Tibial nerve (tissue), 4 donors: ENCODE measurements at places on chromosomes 3 and 15.

- DNase-seq = no peak
- H3K27me3 ChIP-seq = no peaks in the 10 kb centered on the region
- H3K4me3 ChIP-seq = no peak overlapping the region
- H3K4me1 ChIP-seq = no peaks in the 10 kb centered on the region
- no peak overlapping the region for H3K27ac ChIP-seq
Measured at GRCh38 chr15:78695854-78696253, 54.8 kb upstream of the CHRNB4 start.

- no peaks in the 10 kb centered on the region for H3K27me3 ChIP-seq
- H3K36me3 ChIP-seq = no peaks in the 10 kb centered on the region
- H3K4me1 ChIP-seq = no peaks in the 10 kb centered on the region
- no peak overlapping the region for H3K27ac ChIP-seq
- DNase-seq = no peak
Measured at GRCh38 chr15:79942741-79943481, 28.1 kb downstream of the BCL2A1 start.

DNA sequence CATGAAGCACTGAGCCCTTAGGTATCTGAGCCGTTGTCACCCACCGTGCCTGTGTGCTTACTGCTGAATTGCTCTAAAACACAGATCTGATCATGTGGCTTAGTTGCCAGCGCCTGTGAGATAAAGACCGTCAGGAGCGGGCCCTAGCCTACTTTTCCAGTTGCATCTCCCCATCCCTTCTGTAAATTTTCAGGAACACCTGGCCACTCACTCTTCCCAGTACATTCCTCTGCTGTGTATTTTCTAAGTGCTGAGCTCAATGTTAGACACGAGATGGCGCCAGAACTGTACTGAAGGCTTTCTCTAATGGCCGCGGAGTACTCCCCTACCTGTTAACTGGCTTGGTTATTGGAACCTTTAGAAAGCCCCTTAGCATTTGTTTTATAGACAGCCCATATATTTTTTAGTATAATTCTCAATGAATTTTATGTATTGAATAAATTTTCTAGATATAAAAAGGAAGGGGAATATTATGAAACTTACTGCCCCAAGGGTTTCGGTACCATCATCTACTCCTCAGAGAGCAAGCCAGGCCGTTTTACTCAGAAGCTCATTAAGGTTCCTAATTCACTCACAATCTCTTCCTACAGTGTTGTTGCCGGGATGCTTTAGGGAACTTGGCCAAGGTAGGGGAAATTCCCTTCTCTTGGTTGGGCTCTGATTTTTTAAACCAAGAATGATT lies 16.7 kb upstream of the WNT7A start:
- no peak for DNase-seq
- no peaks in the 10 kb centered on the region for H3K36me3 ChIP-seq
- H3K4me1 ChIP-seq = peaks cover 21% of the 10 kb centered on the region
- no peak overlapping the region for H3K4me3 ChIP-seq
- H3K27ac ChIP-seq = no peak overlapping the region

DNA sequence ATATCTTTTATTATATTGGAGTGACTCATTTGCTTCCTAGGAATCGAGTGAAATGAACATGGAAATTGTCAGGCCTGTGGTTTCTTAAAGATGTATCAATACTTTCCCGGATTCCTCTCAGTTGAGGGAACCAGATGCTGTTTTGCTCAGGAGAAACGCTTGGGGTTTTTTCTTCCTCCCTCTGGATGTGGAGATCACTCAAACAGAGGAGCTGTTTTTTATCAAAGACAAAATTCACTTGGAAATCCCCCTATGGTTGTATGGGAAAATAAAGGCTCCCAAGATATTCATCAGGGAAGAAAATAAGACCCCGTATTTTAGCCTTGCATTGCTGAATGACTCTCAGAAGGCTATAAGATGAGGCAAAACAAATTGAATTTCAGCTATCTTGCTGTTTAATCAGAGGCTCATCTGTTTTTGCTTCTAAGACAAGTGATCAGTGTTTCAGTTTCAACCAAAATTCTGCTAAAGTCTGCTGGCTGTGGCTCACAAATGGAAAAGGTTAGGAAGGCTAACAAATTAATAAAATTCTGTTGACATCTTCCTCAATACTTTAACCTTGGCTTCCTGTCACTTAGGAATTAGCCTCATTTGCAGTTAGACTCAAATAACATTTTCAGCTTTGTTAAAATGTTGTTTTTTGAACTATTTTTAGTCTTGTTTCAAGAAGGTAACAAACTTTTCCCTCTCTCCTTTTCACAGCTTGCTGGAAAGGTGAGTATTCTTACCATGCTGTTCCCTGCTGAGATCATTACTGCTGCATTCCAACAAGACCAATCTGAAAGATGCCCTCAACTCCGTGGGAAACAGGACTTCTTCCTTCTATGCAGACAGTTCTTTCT lies 83.6 kb downstream of the COL6A5 start:
- no peak overlapping the region for H3K4me3 ChIP-seq
- H3K27ac ChIP-seq = no peak overlapping the region
- DNase-seq = no peak

DNA sequence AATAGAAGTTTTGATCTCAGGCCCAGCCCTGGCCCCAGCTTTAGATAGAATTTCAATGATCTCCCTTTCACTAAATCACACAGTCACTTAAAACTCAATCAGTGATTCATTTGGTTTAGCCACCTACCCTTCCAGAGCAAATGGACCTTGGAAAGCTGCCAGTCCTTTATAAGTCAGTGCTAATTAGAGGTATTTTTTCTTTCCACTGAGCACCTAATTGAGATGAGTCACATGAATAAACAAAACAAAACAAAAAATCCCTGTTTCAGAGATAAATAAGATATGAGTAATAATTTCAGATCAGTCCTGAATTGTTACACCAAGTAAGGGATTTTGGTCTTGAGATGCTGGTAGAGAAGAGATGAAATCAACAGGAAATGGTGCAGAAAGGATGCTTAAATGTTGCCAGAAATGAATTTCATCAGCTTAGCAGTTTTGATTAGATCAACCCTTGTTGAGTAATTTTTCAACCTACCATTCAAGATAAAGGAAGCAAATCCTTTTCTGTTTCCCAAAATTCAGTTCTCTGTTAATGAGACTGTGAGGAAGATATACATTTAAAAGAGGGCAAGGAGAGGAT lies 352.0 kb upstream of the COL8A1 start:
- H3K4me1 ChIP-seq = no peaks in the 10 kb centered on the region
- no peaks in the 10 kb centered on the region for H3K27me3 ChIP-seq
- no peak overlapping the region for H3K4me3 ChIP-seq
- no peaks in the 10 kb centered on the region for H3K36me3 ChIP-seq
- no peak for DNase-seq
- H3K27ac ChIP-seq = no peak overlapping the region

DNA sequence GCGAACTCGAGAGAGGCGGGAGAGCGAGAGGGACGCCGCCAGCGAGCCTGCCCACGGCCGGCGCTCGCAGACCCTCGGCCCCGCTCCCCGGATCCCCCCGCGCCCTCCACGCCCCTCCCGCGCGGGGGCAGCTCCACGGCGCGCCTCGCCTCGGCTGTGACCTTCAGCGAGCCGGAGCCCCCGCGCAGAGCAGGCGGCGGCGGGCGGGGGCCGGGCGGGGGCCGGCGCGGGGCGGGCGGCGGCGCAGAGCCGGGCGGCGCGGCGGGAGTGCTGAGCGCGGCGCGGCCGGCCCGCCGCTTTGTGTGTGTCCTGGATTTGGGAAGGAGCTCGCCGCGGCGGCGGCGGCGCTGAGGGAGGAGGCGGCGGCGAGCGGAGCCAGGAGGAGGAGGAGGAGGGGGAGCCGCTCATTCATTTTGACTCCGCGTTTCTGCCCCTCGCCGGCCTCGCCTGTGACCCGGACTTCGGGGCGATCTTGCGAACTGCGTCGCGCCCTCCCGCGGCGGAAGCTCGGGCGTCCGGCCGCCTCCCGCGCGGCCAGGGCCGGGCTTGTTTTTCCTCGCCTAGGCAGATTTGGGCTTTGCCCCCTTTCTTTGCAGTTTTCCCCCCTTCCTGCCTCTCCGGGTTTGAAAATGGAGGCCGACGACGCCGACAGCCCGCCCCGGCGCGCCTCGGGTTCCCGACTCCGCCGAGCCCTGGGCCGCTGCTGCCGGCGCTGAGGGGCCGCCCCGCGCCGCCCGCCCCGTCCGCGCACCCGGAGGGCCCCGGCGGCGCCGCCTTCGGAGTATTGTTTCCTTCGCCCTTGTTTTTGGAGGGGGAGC lies 524 bp downstream of the IGF1R start:
- H3K36me3 ChIP-seq = no peaks in the 10 kb centered on the region
- peak overlapping the region; percentile 92 for H3K4me3 ChIP-seq
- peak overlapping the region; percentile 88 for H3K27ac ChIP-seq
- DNase-seq = peak; percentile 29
- H3K27me3 ChIP-seq = no peaks in the 10 kb centered on the region
- H3K4me1 ChIP-seq = peaks cover 10% of the 10 kb centered on the region

- H3K4me3 ChIP-seq = no peak overlapping the region
- no peaks in the 10 kb centered on the region for H3K36me3 ChIP-seq
- no peaks in the 10 kb centered on the region for H3K27me3 ChIP-seq
- no peak for DNase-seq
- no peaks in the 10 kb centered on the region for H3K4me1 ChIP-seq
Measured at GRCh38 chr15:91689377-91689776, 164.1 kb upstream of the SLCO3A1 start.
